ENCODE measurements at places on chromosomes 6 and 20.

GRCh38 chr20:14451458-14451857, 114.0 kb upstream of the FLRT3 start:
- no peak for DNase-seq

DNA sequence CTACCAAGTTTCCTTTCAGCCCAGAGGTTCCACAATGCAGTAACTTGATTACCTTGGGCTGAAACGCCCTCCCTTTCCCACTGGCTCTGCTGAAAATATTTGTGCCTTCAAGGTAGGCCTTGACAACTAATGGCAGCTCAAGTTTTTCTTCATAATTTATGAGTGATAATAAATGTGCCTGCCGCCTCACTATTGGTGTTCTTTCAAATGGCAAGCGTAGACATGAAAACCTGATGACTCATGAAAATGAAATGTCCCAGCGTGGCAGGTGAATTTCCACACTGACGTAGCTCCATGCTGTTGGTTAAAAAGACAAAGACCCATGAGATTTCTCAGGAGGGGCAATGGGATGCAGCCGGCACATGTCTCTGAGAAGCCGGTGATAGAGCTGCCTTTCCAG, 107.2 kb upstream of the GGTLC1 start:
- DNase-seq = no peak

DNA sequence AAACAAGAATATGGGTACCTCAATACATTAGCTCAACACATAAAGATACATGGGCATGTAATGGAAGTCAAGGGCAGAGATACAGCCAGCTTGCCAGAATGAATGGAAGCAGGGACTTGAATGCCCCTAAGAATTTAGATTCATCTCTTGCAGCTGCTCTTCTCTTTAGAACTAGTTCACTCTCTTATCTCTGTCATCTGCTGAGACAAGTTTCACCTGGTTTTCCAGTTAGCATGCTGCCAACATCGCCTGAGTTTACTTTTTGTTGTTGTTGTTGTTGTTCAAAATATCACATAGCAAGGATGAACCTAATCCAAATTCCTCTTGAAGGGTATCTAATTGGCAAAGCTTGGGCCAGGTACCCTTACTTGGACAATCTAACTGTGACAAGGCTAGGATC, 14.1 kb upstream of the PAQR8 start:
- DNase-seq = no peak

DNA sequence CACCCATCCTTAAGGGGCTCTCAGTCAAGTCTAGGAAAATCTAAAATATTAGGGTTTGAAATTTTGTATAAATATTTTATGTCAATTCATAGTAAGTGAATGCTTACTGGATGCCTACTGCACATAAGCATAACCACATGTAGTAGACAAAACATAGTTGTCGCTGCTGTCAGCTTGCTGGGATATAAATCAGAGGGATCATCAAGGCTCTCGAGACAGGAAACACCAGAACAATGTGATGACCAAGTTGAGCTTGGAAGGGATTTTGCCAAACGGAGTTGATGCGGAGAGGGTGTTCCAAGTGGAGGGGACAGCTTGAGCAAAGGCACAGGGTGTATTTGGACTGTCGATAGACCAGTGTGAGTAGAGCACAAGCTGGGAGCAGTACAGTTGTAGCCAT, 105.8 kb upstream of the SUPT3H start:
- no peak for DNase-seq

GRCh38 chr20:63698739-63699465, 2.5 kb downstream of the TNFRSF6B start:
- DNase-seq = no peak

- DNase-seq = no peak
These were observed 238.9 kb downstream of the ERMARD start for GRCh38 chr6:169990095-169991030.

GRCh38 chr20:54221996-54222890, 14.4 kb downstream of the PFDN4 start:
- no peak for DNase-seq

- DNase-seq = no peak
These were observed 121.5 kb downstream of the PAX1 start for GRCh38 chr20:21826976-21827375.

DNA sequence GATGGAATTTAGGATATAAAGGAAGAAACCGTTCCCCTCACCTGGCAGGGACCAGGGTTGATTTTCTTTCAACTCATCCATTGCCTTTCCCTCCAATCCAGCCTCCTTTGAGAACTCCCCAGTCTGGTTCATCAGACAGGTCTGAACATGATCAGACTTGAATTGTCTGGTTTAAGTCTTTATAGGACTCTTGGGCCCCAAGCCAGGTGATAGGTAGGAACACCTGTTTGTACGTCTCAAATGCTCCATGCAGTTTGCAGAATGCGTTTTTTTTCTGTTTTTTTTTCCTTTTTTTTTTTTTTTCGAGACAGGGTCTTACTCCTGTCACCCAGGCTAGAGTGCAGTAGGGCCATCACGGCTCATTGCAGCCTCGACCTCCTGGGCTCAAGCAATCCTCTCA, 4.1 kb upstream of the CEP250 start:
- no peak for DNase-seq

DNA sequence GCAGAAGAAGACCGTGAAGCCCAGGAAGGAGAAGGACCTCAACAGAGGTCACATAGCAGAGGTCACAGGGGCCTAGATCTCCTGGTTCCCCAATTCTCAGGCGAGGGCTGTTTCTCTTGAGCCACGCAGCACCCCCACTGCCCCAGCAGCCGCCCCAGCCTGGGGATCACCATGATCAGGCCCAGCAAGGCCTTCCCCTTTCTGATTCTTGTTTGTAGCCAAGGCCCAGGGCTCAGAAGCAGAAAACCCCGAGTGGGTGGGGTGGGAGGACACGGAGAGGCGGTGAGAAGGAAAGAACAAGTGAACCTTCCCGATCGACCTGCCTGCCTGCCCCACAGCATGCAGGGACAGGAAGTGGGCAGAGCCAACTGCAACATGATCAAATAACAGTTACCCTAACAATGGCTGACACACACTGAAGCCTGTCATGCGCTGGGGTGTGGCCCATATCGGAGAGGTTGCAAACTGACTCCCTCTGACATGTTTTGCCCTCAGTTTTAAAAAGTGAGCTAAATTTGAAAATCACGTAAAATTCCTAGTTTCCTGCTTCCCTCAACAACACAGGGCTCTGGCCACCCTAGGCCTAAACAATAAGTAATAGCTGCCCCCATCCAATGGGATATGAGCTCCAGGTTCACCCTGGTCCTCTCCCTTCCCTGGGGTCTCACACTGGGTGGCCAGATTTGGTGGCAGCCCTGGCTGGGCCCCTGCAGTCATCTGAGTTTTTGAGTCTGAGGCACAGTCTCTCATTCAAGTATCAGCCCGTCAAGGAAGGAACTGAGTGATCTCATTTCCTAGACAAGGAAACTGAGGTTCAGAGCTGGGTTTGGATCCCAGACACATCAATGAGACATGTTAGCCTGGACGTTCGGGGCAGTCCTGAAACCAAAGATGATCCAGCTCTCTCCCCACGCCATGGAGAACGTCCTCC, 6.5 kb downstream of the PEDS1 start:
- no peak for DNase-seq

DNA sequence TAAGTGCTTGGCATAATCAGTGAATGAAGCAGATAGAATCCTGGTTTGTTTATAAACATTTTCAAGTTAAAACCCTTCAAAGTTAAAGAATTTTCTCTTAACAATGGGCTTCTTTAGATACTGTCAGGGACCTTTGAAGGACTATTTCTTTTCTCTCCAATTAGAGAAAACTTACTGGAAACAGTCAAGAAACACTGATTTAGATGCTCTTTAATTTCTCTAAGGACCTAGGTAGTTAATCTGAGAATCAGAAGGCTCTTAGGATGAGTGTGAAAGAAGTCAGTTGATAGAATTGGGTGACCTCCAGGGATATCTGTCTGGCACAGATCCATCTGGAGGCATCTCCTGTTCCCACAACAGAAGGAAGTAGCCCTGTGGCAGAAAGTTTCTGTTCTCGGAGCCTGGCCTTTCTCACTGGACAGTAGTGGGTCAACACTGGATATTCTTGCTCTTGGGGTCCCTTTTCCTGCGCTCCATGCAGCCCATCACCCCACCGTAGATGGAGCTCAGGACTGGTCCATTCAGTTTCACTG, 22.5 kb downstream of the KIAA0408 start:
- no peak for DNase-seq

DNA sequence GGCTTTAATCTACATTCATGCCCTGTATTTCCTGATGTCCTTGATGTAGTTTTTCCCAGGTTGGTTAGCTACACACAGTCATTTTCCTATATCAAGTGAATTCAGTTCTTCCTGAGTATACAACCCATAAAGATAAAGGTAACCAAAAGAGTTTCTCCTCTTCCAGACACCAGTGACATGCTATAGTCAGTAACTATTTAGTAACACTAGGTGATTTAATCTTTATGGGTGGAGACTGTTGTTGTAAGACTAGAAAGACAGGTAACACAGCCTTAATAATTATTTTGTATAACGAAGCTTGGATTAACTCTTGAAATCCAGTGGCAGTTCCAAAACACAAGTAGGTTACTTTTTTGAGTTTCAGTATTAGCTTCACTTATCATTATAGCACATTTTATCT, 17.6 kb downstream of the MCUR1 start:
- no peak for DNase-seq

- no peak for DNase-seq
These were observed 2.7 kb downstream of the HIVEP2 start for GRCh38 chr6:142942238-142942637.

DNA sequence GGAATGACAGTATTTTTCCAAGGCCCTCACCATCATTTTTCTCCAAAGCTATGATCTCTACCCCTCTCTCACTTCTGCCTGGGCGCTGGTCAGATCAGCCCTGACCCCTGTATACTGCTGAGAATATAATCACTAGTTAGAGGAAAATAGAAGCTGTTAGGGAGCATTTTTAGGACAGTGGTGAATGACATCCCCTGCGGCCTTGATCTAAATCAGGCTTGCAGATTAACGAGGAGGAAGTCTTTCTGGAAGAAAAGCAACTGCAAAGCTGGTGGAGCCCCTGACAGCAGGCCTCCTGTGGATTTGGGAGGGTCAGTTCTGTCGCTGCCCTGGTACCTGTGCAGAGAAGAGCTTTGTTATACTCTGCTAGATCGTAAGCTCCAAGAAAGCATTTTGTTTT, 107.9 kb downstream of the RPP40 start:
- no peak for DNase-seq

DNA sequence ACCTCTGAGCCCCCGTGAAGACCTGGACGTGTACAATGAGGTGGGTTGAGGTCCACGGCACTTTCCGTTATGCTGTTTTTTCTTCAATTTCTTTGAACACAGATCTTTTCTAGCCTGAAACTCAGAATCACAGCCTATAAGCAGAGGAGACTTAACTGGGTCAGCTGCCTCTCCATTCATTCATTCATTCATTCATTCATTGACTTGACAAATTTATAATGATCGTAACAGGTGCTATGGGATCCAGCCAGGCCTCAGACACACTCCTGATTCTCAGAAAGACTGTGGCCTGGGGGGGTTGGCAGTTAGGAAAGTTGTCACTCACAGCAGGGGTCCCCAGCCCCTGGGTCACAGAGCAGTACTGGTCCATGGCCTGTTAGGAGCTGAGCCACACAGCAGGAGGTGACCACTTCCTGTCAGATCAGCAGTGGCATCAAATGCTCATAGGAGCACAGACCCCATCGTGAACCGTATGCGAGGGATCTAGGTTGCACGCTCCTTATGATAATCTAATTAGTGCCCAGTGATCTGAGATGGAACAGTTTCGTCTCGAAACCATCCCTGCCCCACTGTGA, 38.6 kb upstream of the IRF4 start:
- DNase-seq = no peak

DNA sequence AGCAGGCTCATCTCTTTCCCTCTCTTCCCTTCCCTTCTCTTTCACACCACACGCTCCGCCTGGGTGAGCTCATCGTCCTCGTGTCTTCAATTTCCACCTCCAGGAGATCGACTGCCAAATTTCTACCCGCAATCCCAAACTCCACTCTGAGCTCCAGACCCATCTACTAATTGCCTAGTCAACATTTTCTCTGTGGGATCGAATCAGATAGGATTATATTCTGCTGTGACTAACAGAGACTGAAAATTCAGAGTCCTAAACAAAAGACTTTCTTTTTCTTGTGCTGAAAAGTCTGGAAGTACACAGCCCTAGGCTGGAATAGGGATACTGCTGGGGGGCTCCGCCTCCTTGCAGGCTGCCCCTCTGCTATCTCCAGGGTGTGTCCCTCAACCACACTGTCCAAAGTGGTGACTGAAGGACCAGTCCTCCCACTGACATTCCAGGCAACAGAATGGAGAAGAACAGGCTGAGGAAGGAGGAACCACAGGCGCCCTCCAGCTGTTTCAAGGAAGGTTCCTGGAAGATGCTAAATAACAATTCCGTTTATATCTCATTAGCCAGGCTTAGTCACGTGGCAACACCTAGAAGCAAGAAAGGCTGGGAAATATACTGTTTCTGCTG, 5.0 kb upstream of the HSPA12B start:
- DNase-seq = no peak

GRCh38 chr6:119310486-119311036, 39.0 kb downstream of the MAN1A1 start:
- DNase-seq = no peak

GRCh38 chr20:44457016-44457415, 18.7 kb upstream of the TTPAL start:
- no peak for DNase-seq

GRCh38 chr6:142444376-142444775, 142.6 kb downstream of the ADGRG6 start:
- DNase-seq = no peak

- DNase-seq = no peak
These were observed 1.1 kb downstream of the LRRC1 start for GRCh38 chr6:53795702-53796450.

DNA sequence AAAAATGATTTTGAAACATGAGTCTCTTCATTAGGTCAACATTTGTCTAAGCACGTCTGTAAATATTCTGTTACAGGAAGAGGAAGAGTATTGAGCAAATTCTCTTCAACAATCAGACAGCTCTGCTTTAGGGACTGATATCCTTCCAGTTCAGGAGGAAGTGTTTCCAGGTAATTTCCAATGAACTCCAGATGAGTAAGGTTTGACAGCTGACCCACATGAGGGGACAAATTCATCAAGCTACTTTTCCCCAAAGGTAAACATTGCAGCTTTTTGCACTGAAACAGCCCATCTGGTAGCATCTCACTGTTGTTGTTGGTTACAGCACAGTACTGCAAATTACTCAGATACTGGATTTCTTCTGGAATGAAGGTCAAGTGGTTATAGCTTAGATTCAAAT, 18.1 kb downstream of the ENPP1 start:
- DNase-seq = no peak
